ENCODE measurements at places on chromosomes 3 and 15.
A peak's percentile ranks its signal among the peaks of the same experiment; 100 is the strongest.

DNA sequence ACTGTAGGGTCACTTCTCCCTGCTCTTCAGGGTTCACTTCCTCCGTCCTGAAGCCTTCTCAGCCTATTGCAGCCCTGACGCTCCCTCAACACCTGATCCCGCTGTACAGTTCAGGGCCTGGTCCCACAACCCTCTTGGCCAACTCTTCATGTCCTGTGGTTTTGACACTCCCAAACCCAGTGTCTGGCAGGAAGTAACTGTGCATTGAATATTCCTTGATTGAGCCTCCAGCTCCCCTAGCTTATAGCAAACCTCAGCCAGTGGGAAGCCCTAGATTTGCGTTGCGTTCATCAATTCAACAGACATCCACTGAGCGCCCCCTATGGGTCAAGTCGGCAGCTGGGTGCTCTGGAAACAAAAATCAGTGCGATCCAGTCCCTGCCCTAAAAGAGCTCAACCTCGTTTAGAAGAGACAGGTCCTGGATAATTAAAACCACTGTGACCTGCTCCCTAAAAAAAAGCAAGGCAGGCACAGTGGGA, 13.5 kb downstream of the UBAP1L start:
- peak overlapping the region; percentile 28 for H3K4me3 ChIP-seq
- H3K4me1 ChIP-seq: no peaks in the 10 kb centered on the region
- H3K36me3 ChIP-seq: no peaks in the 10 kb centered on the region
- no peak overlapping the region for H3K27ac ChIP-seq

- no peaks in the 10 kb centered on the region for H3K4me1 ChIP-seq
- H3K27me3 ChIP-seq: no peaks in the 10 kb centered on the region
- H3K36me3 ChIP-seq: no peaks in the 10 kb centered on the region
- H3K4me3 ChIP-seq: no peak overlapping the region
- no peak overlapping the region for H3K27ac ChIP-seq
- no peak for DNase-seq
Measured at GRCh38 chr3:142276781-142277180, 51.4 kb upstream of the GK5 start.

- H3K4me1 ChIP-seq: peaks cover 2% of the 10 kb centered on the region
- no peaks in the 10 kb centered on the region for H3K36me3 ChIP-seq
- H3K4me3 ChIP-seq: no peak overlapping the region
- H3K27me3 ChIP-seq: peaks cover 12% of the 10 kb centered on the region
Measured at GRCh38 chr3:16515885-16516420, 2.5 kb upstream of the RFTN1 start.

DNA sequence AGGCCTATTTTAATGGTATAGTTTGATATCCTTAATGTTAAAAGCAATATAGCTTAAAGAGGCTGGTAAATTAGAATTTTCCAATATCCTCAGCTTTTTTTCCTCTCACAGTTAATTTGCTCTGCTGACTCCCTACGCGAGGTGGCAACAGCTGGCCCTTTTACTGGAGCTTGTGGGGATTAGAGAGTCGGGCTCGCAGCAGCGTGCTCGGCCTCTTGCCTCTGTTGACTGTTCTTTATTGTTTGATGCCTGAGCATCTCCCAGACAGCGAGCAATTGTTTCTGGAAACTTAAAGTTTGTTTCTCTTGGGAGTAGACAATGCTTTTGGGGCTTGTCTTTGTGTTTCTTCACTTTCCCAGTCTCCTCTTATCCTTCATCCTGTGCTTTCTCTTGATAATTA, 80.8 kb downstream of the OPA1 start:
- H3K36me3 ChIP-seq: no peaks in the 10 kb centered on the region
- H3K27ac ChIP-seq: no peak overlapping the region
- H3K4me3 ChIP-seq: no peak overlapping the region
- H3K27me3 ChIP-seq: no peaks in the 10 kb centered on the region
- DNase-seq: no peak
- H3K4me1 ChIP-seq: no peaks in the 10 kb centered on the region

DNA sequence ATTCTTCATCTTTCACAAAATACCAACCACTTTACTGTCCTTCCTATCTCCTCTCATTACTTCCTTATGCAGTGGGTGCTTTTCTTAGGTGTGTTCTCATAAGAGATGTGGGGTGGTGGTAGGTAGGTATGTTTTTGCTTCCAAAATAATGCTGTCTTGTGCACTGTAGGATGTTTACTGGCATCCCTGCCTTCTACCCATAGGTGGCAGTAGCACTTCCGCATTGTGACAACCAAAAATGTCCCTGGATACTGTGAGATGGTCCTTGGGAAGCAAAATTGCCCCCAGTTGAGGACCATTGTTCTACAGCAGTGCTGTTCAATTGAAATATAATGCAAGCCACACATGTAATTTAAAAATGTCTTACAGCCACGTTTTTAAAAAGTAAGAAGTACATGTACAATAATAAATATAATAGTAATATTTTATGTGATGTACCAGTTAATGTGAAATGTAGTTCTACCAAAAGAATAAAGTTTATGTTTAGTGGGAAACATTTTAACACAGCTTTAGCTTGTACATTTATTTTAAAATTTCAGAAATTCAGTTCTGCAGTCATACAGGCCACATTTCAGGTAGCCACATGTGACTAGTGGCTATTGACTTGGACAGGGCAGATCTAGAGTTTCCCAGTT, 75.2 kb downstream of the NEO1 start:
- no peaks in the 10 kb centered on the region for H3K27me3 ChIP-seq
- DNase-seq: no peak
- H3K27ac ChIP-seq: no peak overlapping the region
- no peak overlapping the region for H3K4me3 ChIP-seq

DNA sequence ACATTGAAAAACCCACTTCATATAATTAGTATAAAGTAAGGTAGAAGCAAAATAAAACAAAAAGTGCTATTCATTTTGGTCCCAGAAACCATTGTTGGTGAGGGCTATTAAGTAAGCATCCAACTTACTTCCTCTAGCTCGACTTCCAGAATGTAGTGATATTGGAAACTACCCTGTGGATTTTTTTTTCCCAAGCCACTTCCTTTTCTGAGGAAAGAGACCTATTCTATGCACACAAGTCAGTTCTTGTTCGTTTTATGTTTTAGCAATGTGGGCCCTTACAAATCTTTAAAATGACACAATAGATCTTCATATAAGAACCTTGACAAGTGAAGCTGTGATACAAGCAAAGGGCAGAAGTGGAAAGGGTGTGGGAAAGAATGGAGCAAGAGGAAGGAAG, 402.0 kb upstream of the TBL1XR1 start:
- H3K36me3 ChIP-seq: no peaks in the 10 kb centered on the region
- H3K4me3 ChIP-seq: no peak overlapping the region
- no peaks in the 10 kb centered on the region for H3K27me3 ChIP-seq
- H3K27ac ChIP-seq: no peak overlapping the region
- H3K4me1 ChIP-seq: peaks cover 1% of the 10 kb centered on the region
